Stimulated activated CD8-positive, alpha-beta memory T cell treated with anti-CD3 and anti-CD28 coated beads, Interleukin-15, amount 100 ng/mL, for 24 hours (primary cell): ENCODE measurements at places on chromosomes 4 and X.

GRCh38 chr4:5387457-5387856, 320.9 kb downstream of the EVC2 start:
- no peak for DNase-seq

GRCh38 chr4:173547889-173548288, 17.9 kb upstream of the HAND2 start:
- no peak for DNase-seq

- no peak for DNase-seq
These were observed 294.5 kb downstream of the PDGFC start for GRCh38 chr4:156677131-156677531.

GRCh38 chr4:139200102-139200501, 23.1 kb upstream of the ELF2 start:
- DNase-seq = no peak

- no peak for DNase-seq
These were observed 5.6 kb upstream of the ADGRL3 start for GRCh38 chr4:61194571-61194970.

DNA sequence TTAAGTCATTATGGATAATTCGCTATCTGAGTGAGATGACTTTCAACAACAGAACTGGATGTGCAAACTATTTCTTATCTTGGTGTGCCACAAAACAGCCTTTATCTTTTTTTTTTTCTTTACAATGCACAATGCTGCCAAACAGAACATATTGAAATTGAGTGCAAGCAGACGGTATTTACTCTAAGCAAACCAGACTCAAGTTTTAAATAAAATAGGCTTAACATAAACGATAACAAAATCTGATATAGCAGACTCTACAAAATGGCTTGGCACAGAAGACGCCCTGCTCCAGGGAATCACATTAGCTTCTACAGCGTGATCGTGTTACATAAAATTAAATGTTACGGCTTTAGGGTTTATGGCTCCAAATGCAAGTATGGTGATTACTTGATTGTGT, 9.6 kb upstream of the STK32B start:
- DNase-seq = no peak

DNA sequence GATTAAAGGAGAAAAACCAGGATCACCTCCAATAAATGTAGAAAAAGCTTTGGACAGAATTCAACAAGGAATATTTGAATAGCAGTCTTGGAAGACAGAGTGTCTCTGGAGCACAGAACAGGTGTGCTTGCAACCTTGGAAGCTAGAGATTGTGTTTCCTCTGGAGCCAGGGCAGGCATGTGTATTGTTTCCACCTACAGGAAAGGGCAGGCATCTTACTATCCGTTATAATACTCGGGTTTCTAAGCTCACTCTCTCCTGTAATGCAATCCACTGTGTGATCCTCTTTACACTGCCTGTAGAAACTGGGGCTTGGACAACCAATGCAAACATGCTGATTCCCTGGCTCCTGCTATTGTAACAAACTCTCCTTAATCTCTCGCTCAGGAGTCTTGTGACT, 14.4 kb downstream of the CCDC110 start:
- DNase-seq = no peak

GRCh38 chr4:8319731-8320385, 50.3 kb downstream of the HTRA3 start:
- no peak for DNase-seq

DNA sequence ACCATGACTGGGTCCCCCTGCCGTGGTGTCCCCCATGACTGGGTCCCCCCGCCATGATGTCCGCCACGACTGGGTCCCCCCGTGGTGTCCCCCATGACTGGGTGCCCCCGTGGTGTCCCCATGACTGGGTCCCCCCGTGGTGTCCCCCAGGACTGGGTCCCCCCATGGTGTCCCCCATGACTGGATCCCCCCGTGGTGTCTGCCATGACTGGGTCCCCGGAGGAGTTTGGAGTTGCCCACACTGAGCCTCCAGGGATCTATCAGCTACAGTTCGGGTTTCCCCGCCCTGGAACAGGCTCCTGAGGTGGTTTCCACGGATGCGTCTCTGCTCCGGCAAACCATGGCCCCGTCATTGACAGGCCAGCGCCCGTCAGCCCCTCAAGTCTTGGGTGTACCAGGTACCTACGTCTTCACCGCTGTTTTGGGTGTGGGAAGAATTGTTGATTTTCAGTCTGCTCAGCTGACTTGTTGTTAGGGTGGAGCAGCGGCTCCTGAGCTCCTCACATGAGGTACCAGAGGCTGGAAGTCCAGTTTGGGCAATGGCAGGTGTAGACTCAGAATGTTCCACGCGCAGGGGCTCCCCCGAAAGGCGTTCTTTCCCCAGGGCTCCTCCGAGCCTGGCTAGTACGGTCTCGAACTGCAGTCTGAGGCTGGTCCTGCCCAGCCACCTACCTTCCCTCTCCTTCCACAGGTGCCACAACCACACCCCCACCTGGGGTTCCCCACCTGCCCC, 8.3 kb upstream of the PDE6B start:
- DNase-seq = no peak

DNA sequence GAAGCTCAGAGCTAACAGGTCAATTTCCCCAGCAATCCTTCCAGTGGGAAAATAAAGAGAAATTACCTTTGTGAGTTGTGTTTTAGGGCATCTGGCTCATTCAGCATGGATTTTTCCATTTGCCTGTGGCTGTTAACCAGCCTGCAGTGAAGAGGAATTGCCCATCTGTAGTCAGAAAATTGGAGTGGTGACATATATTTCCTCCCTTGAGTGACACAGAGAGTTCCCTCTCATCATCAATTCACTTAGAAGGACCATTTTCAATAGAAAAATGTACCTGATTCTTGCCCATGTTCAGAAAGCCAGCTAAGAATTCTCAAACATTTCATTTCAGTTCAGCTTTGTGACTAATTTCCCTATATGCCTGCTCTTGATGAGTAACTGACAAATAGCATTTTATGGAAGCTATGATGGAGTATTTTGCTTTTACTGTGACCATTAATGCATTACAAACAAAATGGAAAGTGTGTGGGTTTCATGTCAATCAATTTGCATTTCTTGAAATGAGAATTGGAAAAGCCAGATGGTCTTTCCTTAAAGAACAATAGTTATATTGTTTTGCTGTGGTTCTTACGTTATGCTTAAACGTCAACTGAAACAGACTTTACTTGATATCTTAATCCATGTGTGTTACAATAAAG, 155.8 kb downstream of the NWD2 start:
- DNase-seq = no peak

DNA sequence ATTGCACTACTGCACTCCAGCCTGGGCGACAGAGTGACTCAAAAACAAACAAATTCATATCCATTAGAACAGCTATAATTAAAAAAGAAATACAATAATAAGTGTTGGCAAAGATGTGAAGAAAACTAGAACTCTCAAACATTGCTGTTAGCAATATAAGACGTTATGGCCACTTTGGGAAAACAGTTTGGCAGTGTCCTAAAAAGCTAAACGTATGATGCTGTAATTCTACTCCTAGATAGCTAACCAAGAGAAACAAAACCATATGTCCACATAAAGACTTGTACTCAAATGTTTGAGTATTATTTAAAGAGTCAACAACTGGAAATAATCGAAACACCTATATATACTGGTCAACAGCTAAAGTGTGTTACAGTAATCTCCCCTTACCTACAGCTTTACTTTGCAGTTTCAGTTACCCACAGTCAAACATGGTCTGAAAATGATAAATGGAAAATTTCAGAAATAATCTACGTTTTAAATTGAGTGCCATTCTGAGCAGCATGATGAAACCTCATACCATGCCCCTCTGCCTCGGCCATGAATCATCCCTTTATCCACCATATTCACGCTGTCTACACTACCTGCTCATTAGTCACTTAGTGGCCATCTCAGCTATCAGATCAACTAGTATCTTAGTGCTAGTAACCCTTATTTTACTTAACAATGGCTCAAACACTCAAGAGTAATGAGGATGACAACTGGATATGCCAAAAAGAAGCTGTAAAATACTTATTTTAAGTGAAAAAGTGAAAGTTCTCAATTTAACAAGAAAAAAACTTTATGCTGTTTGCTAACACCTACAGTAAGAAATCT, 4.9 kb downstream of the ELF2 start:
- DNase-seq = no peak

- no peak for DNase-seq
These were observed 58.0 kb downstream of the AR start for GRCh38 chrX:67601771-67602170.

DNA sequence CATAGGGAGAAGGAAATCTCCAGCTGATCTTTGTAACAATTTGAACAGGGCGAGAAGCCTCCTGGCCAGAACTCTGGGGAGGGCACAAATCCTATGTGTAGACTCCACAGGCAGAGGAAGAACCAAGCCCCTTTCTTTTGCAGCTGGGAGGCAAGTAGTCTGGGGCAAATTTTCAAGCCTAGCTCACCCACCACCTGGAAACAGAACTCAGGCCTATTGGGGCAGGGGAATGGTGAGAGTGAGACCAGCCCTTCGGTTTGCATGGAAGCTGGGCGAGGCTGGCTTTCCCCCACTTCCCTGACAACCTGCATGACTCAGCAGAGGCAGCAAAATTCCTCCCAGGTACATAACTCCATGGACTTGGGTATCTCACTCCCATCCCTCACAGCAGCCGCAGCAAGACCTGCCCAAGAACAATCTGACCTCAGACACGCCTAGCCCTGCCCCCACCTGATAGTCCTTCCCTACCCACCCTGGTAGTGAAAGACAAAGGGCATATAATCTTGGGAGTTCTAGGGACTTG, 138.2 kb downstream of the EMCN start:
- no peak for DNase-seq

- no peak for DNase-seq
These were observed 1408.0 kb downstream of the PCDH18 start for GRCh38 chr4:136124251-136124745.
